ENCODE measurements at places on chromosomes 4 and X.

DNA sequence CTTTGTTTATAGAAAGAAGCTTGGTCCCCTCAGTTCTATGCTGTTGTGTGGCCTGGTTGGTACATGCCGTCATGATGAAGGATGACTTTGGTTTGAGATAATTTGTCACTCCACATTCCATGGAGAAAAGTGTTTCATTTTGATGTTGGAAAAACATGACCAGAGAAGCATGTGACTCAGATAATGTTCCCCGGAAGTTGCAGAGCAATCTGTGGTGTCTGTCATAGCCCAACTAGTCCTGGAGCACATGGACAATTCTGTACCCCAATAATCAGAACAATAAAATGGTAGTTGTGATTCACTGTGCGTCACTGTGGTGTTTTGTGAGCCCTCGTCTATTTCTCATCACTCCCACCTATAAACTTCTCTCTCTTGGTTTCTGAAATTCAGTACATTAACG lies 85.1 kb downstream of the PDK3 start:
- no peak for DNase-seq

- DNase-seq: no peak
Measured at GRCh38 chr4:73170518-73171198, 87.9 kb downstream of the ANKRD17 start.

DNA sequence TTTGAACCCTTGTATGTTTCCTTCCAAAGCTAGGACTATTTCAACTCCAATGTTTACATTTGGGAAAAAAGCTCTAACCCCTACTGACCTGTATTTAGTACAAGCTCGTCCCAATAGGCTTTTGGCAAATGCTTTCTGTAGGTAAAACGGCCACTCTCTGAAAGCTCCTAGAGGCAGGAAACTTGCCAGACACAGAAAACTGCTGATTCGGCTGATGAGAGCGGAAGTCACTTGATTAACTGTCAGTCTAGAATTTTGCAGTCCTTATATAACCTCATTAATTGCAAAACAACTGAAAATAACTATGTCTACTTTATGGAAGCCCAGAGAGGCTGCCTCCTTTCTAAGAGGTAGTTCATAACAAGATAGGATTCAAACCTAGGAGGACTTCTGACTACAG lies 108.1 kb downstream of the TSPAN7 start:
- peak; percentile 54 for DNase-seq

GRCh38 chr4:155675709-155676429 lies 9.2 kb downstream of the GUCY1A1 start:
- peak; percentile 95 for DNase-seq

- peak; percentile 68 for DNase-seq
Measured at GRCh38 chr4:76028350-76028765, 5.1 kb upstream of the CXCL10 start.

- no peak for DNase-seq
Measured at GRCh38 chr4:2482693-2483092, 13.8 kb downstream of the RNF4 start.
